ENCODE measurements at places on chromosomes 12 and 14. TPM values are rescaled to one million over a fixed set of nuclear protein-coding genes. Genes with fewer than 3 reads are reported as not detected.

TPCN1 gene
- total RNA-seq, result 9.0 TPM

ANKRD33 gene
- not detected for total RNA-seq

MOK gene
- total RNA-seq, result 34.9 TPM

CLEC12A gene
- total RNA-seq, result not detected

MDGA2 gene
- total RNA-seq, result not detected

BCL2L2 gene
- total RNA-seq, result 22.5 TPM

PTPRB gene
- 4.4 TPM for total RNA-seq

DNA sequence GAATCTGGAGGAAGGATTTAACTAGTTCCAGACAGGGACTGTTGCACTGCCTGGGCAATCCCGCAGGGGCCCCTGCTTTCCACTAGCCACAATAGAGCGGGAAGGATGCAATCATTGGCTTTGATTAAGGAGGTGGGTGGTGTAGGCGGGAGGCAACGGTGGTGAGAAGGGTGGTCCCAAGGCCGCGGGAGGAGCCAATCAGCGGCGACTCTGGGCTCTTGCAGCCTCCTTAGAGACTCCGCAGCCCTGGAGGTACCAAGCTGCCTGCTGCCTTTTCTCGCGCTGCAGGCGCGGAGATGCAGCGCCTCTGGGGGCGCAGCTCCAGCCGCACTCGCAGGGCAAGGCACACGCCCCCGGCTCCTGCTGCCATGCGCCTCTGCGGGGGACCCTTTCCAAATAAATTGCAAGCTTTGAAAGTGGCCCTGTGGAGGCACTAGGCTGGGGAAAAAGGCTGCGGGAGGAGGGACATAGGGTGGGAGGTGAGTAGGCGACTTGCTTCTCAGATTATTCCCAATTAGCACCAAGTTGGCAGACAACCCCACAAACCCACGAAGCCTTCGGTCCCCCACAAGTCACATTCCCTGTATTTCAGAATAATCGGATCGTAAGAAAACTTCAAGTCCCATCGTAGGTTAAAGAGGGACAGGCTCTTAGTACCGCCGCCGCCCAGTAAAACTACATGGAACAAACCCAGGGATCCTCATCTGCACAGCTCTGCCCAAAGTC lies 858 bp upstream of the KCNA1 start:
- H3K4me3 ChIP-seq, result no peak overlapping the region
- H3K27ac ChIP-seq, result no peak overlapping the region
- H3K4me1 ChIP-seq, result no peaks in the 10 kb centered on the region
- DNase-seq, result peak; percentile 12

DNA sequence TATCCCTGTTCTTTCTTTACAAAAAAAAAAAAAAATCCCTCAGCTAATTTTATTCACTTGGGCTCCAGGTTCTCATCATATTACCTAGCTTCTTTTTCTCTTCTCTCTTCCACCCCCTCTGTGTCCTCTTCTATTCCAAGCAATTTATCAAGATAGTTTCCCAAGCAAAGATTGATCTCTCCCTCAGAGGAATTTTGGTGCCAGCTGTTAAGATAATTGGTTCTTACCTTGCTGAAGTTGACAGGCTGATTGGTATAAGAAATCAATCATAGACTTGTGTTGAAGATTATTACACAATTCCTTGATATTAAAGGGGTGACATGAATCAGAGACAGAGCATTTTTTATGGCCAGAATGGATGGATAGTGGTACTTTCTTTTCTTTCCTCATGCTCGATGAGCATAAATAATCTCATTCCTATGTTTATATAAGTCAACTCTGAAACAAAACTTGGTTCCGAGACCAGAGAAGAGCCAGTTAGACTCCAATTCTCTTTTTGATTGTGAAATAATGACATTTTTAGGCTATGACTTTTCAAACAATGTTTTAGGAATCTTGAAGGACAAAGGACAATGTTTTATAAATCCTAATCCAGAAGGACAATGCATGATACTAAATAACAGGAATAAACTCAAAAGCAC lies 264.1 kb upstream of the PRKD1 start:
- H3K27me3 ChIP-seq, result no peaks in the 10 kb centered on the region
- peak; percentile 46 for DNase-seq
- no peaks in the 10 kb centered on the region for H3K36me3 ChIP-seq
- H3K4me3 ChIP-seq, result peak overlapping the region; percentile 34
- H3K27ac ChIP-seq, result peak overlapping the region; percentile 87
- peaks cover 67% of the 10 kb centered on the region for H3K4me1 ChIP-seq

DNA sequence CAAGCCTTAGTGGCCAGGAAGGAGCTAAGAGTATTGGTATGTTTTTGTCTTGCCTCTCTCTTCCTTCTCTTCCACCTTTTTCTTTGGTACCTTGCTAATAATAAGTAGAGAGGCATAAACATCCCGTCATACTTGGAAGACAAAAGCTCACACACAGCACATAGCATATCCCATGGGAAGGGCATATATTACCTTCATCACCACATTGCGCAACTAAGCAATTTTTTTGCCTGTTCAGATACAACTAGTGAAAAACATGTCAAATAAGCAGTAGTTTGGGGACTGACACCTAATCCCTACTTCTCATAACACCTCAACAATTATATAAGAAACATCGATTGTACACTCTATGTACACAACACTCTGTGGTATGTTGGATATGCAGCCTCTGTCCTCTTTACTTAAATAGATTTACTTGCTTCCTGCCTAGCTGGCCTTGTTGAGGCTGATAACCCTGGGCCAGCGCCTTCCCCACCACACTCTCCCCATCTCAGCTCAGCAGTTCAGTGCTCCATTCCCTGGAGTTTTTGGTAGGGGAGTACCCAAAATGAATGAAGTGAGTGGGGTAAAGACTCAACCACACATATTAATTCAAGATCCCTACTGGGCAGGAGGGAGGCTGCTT lies 35.4 kb downstream of the MBIP start:
- H3K4me3 ChIP-seq, result no peak overlapping the region
- H3K27me3 ChIP-seq, result no peaks in the 10 kb centered on the region
- no peaks in the 10 kb centered on the region for H3K4me1 ChIP-seq
- H3K36me3 ChIP-seq, result no peaks in the 10 kb centered on the region
- DNase-seq, result no peak
- no peak overlapping the region for H3K27ac ChIP-seq

DNA sequence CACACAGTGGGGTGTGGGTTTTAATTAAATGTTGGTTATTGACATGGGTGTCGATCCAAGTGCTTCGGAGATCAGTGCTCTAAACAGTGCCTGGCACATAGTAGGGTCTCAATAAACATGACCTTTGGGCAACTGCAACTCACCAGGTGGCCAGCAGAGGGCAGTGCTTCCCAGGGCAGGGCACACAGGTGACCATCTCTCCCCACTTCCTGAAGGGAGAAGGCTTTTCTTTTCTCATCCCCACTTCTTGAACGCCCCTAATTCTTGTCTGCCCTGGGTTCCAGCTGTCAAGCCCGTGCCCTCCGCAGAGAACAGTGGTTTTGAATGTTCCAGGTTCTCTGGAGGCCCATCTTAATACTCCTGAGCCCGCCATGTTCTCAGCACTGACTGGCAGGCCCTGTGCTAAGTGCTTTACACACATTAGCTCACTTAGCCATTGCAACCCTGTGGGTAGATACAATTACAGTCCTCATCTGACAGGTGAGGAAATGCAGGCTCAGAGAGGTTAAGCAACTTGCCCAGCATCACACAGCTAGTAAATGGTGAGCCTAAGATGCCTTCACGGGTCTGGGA lies 16.3 kb downstream of the RAPGEF3 start:
- H3K4me1 ChIP-seq, result peaks cover 2% of the 10 kb centered on the region
- no peaks in the 10 kb centered on the region for H3K36me3 ChIP-seq
- no peak overlapping the region for H3K4me3 ChIP-seq
- DNase-seq, result peak; percentile 41
- no peaks in the 10 kb centered on the region for H3K27me3 ChIP-seq
- H3K27ac ChIP-seq, result no peak overlapping the region

DNA sequence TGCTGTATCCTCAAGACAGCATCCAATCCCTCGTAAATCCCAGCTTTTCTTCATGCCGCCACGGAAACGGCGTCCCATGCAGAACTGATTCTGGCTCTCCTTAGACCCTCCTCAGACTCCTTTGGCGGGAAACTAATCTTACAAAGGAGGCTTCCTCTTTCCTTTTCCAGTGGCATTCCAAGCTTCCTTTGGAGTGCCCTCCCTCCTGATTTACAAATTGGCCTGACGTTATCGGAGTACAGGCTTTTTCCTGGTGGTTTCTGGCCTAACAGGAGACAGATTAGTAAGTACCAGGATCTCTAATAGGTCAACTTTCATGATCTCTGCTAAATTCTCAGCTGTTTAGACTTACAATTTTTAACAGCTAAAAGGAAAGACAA lies 1.3 kb upstream of the ZDHHC17 start:
- no peaks in the 10 kb centered on the region for H3K27me3 ChIP-seq
- H3K36me3 ChIP-seq, result no peaks in the 10 kb centered on the region
- H3K4me3 ChIP-seq, result peak overlapping the region; percentile 90
- DNase-seq, result peak; percentile 22

GRCh38 chr12:42732908-42733411 lies 143.4 kb upstream of the PRICKLE1 start:
- 0 out of 2 replicates have a peak, but pooled peaks cover 6% of the 10 kb centered on the region for H3K27me3 ChIP-seq
- H3K4me3 ChIP-seq, result no peak overlapping the region
- no peaks in the 10 kb centered on the region for H3K36me3 ChIP-seq
- H3K4me1 ChIP-seq, result no peaks in the 10 kb centered on the region
- no peak for DNase-seq
- H3K27ac ChIP-seq, result no peak overlapping the region

DNA sequence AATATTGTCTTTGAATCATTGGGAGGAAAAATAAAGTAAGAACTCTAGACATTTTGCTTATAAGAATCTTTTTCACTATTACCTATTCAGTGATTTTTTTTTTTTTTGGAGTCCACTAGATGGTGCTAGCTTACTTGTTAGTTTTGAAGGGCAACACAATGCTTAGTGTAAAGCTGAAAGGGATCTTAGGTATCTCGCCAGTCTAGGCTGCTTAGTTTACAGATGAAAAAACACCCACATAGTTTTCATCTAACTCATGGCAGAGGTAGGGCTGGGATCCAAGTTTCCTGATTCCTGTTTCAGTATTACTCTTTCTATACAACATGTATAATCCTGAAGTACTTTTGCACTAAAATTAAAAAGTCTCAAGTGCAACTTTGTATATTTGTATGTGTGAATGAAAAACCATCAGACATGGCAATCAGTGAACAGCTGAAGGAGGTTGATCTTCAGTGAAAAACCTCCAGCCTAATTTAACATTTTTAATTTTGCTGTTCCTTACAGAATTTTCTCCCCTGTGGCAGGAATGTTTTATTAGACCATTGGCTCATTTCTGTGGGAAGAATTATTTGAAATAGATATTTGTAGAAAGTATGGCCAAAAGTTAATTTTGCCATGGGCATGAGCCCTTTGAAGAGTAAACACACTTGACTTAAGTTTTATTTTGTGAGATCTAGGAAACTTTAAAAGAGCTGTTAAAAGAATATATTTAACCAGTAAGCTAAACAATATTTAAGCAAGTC lies 40.7 kb downstream of the LRRIQ1 start:
- no peaks in the 10 kb centered on the region for H3K27me3 ChIP-seq
- DNase-seq, result peak; percentile 88
- no peaks in the 10 kb centered on the region for H3K36me3 ChIP-seq
- H3K4me1 ChIP-seq, result peaks cover 8% of the 10 kb centered on the region
- H3K4me3 ChIP-seq, result no peak overlapping the region

DNA sequence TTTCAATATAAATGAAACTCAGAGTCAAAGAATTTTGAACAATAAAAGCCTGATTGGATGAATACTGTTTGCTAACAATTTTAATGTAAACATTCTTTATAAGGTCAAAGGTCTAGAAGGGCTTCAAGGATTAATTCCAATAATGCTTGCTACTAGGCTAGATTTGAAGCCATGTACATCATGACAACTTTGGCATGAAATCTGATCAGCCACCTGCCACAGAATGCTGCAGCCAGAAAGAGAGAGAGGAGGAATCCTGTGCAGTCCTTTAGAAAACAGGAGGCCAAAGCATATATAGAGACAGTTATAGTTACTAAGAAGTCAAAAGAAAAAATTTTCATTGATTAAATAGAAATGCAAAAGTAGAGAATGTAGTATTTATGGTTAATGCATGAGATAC lies 47.1 kb downstream of the ABCD2 start:
- H3K27ac ChIP-seq, result no peak overlapping the region
- DNase-seq, result no peak
- H3K27me3 ChIP-seq, result no peaks in the 10 kb centered on the region
- no peaks in the 10 kb centered on the region for H3K4me1 ChIP-seq

DNA sequence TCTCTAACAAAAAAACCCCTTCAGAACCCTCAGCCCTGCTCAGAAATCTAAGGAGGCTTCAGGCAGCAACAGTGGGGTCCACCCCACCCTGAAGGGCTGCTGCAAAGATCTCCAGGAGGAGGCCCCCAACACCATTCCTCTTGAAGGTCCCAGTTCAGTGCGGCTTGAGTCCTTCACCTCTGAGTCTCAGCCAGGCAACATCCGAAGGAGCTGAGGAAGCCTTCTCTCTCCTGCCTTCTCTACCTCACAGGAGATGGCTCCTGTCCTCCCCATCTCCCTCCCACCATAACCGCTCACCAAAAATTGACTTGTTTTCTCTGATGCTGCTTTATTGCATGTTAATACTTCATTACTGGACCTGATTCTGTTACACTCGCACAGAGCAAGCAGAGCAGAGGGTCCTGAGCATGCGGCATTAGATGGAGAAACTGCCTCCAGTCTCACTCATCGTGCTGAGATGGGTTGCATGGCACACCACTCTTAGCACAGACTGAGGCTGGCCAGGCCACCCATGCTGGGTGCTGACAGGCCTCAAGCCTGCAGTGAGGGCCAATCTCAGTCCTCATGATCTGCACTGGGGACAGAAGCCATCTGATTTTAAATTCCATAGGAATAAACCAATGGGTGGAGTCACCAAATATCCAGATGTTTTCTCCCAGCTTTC lies 224.8 kb downstream of the CACNA1C start:
- H3K4me1 ChIP-seq, result peaks cover 13% of the 10 kb centered on the region
- H3K4me3 ChIP-seq, result no peak overlapping the region
- no peaks in the 10 kb centered on the region for H3K36me3 ChIP-seq
- H3K27me3 ChIP-seq, result no peaks in the 10 kb centered on the region

DNA sequence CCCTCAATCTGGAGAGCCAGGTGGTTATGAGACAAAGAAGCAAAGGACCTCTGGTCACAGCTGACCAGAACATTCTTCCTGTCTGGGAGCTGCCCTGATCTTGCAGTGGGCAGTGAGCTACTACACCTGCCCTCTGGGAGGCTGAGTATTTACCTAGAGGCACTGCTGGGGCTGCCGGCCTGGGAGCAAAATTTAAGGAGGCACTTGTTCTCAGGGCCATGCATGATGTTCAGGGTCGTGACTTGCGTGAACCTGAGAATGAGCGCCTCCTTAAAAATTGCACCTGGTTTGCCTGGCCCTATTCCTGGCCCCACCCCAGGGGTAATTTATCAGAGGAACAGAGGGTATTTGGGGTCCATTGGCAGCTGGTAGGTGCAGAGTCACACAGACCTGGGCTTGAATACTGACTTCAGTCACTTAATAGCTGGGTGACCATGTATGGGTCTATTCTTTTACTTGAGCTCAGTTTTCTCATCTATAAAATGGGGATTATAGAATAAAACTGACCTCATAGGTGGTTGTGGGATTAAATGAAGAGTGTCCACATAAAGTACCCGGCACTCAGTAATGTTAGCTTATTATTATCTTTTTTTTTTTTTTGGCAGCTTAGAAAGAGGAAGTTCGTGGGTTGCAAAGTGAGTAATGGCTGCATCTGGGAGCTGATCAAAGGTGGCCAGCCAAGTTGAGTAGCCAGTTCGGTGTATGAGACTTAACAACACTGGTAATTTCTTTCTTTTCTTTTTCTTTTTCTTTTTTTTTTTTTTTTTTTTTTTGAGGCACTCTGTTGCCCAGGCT lies 107.4 kb upstream of the MED13L start:
- H3K27me3 ChIP-seq, result no peaks in the 10 kb centered on the region
- DNase-seq, result peak; percentile 82
- H3K27ac ChIP-seq, result no peak overlapping the region
